ENCODE measurements at places on chromosomes 2 and 18.

- DNase-seq = no peak
These were observed 802.0 kb downstream of the DCC start for GRCh38 chr18:53142005-53142404.

DNA sequence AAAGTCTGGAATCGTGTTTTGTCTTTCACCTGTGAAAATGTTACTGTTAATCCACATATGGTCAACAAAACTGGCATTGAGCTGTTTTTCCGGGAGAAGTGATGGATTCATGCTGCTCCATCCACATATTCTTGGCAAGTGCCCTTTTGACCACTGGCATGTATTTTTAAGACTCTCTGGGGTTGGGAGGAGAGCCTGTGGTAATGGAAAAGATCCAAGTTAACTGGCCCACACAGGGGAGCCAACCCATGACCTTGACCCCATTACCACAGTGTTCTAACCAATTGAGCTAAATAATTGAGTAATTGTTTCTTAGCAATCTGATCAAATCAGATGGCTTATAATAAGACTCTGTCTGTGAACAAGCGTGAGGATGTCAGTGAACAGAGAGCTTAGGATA, 296.2 kb upstream of the NRP2 start:
- no peak for DNase-seq

GRCh38 chr18:58076052-58076451, 32.0 kb downstream of the NEDD4L start:
- DNase-seq = no peak

DNA sequence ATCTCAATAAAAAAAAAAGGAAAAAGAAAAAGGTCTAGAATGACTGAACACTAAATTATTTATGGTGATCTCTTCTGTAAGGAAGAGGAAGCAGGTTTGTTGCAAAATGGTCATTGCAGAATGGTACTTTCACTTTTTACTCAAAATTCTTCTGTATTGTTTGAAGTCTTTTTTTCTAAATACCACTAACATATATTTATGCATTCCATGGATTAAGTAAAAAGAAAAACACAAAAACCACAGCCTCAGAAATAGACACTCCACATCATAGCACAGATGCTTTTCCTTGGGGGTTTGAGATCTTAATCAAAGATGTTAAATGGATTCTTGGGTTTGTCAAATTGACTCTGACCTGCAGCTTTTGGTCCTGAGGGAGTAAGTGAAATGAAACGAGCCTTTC, 47.4 kb downstream of the RHOB start:
- DNase-seq = no peak

DNA sequence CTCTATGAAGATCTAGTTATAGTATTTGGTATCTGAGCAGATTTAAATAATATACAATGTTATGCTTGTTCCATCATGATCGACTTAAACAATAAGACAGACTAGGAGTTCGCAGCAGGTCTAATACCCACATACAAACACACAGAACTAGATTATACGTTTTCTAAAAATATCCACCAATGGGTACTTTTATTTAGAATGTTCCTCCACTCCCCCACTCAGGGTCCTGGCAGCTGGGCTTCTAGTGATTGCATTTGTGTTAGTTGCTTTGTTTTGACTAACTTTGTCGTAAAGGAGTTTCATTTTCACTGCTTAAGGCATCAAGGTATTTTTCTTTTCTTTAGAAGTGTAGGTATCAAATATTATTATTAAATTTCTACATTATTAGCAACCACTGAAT, 91.4 kb downstream of the RPRM start:
- no peak for DNase-seq

DNA sequence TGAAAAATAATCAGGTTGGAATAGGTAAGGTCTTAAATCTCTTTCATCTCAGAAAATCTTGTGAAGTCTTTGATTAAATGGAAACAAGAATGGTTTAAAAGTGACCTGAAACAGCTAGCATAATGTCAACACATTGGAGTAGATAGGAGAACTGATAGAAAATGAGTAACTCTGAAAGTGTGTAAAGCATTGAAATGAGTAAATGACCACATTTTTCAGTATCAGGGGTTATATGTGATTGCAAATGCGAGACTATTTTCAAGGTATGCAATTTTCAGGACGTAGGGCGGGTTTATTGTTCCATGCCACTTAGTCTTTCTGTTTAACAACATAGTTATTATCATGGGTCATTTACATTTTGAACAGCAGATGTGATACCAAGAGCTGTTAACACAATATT, 1383.2 kb downstream of the LRP1B start:
- no peak for DNase-seq

GRCh38 chr2:180324182-180324581, 317.1 kb upstream of the CWC22 start:
- DNase-seq = no peak

- DNase-seq = no peak
These were observed 519.4 kb upstream of the DSEL start for GRCh38 chr18:68035774-68036522.

GRCh38 chr2:45649858-45650811, 1.3 kb upstream of the PRKCE start:
- DNase-seq = peak; percentile 85

- DNase-seq = no peak
These were observed 255.9 kb downstream of the TXNL1 start for GRCh38 chr18:56382541-56382940.

DNA sequence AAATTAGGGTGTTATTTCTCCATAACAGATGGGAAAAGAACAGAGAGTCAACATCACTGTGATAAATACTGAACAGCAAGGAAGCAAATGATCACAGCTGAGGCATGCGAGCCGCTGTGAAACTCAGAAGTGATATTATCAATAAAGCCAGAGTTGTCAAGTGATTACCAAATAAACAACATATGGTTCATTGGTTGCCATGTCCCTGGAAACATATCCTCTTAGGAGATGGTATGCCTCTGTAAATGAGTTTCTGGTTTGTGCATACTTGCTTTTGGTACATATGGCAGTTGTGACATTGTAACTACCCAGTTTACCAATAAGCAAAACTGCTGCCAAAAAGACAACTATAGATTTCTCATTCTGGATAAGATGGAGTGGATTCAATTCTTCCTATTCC, 23.8 kb downstream of the RAPGEF4 start:
- DNase-seq = no peak

DNA sequence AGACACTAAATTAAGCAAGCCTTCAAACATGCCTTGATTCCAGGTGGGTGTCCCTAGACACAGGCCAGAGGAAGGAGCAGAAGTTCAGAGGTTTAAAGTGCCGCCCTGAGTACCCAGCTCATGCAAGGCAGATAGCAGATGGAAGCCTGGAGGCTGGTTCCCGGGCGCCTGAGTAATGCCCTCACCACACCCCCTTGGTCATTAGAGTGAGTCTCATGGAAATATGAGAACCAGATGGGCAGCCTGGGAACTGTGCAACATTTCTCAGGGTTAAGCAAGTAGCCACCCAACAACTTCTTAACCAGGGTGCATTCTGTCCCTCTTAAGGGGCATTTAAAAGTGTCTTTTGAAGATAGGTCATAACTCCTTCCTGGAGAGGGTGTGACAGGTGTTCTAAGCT, 44.1 kb downstream of the TGFA start:
- DNase-seq = no peak

GRCh38 chr18:5311301-5311989, 15.9 kb upstream of the ZBTB14 start:
- no peak for DNase-seq

DNA sequence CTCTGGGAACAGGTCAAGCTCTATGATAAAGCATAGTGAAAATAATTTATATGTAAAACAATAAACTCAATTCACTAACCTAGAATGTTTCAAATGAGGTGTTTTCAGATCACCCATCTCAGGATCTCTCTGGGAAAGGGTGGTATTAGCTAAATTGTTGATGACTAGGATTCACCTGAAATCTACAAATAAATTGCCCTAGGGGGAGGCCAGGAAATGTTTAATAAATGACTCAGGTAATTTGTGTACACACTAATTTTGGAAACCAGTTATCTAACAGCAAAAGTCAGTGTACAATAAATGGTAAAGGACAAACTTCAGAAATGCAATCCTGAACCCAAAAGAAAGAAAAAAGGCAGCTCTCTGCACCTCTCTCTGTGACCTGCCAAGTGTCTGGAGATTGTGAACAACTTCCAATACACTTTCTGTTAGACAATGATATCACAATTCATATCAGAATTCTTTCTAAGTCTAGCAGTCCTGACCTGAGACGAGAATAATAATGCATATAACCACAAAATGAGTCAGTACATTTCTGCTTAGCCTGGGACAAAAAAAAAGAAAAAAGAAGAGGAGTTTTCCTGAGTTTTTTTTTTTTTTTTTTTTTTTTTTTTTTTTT, 760.0 kb downstream of the EPHA4 start:
- no peak for DNase-seq

DNA sequence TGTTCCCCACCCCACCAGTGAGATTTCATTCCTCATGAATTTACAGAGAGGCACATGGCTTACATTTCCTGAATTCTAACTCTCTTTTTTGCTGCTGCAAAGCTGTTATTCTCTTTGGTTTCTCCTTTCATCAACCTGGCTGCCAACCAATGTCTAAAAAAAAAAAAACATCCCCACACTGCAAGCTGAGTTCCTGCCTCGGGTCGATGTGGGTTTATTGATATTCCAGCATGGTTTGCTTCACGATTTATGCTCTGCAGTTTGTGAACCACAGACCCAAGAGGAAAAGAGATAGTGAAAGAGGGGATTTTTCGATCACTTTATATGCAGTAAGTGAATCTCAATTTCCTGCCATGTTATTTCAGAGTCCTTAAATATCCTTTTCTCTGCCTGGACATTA, 363.6 kb downstream of the LPIN1 start:
- DNase-seq = no peak

DNA sequence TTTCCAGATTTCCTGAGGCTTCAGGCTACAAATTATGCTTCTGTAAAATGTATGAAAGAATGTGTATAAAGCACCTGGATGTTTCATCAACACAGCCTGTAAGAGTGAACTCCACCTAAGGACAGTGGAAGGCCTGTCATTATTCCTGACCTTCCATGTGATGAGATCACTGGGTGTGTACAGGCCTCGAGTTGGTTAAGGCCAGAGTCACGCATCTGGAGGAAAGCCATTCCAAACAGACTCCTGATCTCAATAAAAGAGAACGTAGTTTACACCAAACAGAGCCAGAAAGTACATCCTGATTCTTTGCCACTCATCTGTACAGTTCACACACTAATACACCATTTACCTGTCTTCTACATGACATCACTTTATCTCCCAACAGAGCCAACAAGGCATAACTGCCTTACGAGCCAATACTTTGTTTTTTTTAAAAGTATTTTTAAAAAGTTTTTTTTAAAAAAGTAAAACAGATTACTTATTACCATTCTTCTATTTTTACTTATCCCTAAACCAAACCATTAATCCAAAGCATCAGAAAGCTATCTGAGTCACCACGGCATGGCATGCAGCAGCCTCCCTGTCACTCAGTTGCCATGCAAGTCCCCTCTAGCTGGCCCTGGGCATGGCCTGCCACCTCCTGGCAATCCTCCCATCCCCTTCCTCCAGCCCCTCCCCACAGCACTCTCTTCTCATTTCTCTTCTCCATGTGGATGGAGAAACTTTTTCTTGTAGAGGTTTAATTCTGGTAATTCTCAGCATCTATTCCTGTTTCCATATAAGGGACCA, 78.8 kb upstream of the TFCP2L1 start:
- no peak for DNase-seq

GRCh38 chr2:67974559-67975430, 88.0 kb downstream of the C1D start:
- DNase-seq = no peak

DNA sequence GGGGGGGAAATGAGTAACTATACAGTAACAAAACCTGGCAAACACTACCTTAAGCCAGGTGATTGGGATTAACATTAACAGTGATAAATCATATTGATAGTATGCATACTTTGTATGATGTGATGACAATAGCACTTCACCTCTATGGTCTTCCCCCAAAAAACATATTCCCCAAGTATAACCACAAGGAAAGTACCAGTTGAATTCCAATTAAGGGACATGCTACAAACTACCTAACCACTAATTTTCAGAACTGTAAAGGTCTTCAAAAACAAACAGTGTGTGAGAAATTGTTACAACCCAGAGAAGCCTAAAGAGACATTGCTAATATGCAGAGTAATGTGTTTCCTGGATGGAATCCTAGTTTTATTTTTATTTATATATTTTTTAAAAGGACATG, 152.4 kb downstream of the ZRANB3 start:
- DNase-seq = no peak

DNA sequence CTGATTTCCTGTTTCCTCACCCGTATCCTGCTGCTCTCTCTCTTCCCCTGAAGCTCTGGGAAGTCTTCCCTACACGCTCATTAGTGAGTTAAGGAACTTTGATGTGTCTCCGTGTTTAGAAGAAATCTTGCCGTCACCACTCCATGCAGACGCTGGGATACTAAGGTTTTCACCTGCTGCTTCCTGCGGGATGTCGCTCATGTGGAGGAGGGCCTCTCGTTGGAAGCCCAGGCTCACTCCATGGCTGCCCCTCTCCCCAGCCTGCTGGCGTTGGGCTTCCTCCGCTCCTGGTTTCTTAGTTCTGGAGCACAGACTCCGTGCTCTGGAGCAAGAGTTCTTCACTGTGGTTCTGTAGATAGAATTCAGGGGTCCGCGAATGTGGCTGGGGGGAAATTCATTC, 326.3 kb downstream of the GBX2 start:
- no peak for DNase-seq

- DNase-seq = peak; percentile 78
These were observed 79.9 kb downstream of the ALK start for GRCh38 chr2:29841386-29842004.

DNA sequence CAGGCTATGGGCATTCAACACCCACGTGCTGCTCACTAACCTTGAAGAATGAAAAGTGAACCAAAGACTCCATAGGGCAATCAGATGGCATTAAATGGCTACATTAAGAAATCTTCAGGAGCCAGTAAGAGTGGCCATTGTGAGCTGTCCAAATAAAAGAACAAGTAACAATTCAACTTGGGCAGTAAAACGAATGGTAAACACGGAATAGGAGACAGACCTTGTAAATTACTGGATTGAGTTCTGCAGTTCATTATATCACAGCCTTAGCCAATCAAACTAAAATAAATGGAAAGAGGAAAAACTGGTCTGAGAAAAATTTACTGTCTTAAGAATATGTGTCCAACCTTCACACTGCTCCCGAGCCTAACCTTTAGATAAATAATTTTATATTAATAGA, 306.5 kb upstream of the ZNF521 start:
- DNase-seq = no peak

GRCh38 chr2:151405376-151405775, 4.3 kb upstream of the RIF1 start:
- DNase-seq = no peak

DNA sequence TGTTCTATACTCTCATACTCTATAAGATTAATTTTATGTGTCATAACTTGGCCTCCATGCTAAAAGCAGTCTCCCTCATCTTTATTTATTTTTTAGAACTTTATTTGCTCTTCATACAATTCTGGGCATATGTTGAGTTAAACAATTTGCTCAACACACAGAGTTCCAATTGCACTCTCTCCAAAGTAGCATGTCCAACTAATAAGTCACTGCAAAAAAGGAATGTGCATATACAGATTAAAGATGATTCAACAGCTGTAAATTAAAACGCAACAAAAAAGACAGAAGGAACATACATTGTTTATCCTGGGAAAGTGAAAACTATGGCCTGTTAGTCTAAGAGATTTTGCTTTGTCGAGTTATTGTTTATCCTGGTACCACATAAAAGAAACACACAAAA, 277.7 kb upstream of the ACVR2A start:
- no peak for DNase-seq

- no peak for DNase-seq
These were observed 142.1 kb downstream of the FBXO15 start for GRCh38 chr18:74005320-74006109.

- no peak for DNase-seq
These were observed 1097.2 kb downstream of the TDRD15 start for GRCh38 chr2:22221006-22221405.

Data from endodermal cell (in vitro differentiated cells).